ENCODE measurements at places on chromosomes 5 and 9.

- no peak for DNase-seq
These were observed 234.1 kb upstream of the ANKRD55 start for GRCh38 chr5:56467176-56467717.

DNA sequence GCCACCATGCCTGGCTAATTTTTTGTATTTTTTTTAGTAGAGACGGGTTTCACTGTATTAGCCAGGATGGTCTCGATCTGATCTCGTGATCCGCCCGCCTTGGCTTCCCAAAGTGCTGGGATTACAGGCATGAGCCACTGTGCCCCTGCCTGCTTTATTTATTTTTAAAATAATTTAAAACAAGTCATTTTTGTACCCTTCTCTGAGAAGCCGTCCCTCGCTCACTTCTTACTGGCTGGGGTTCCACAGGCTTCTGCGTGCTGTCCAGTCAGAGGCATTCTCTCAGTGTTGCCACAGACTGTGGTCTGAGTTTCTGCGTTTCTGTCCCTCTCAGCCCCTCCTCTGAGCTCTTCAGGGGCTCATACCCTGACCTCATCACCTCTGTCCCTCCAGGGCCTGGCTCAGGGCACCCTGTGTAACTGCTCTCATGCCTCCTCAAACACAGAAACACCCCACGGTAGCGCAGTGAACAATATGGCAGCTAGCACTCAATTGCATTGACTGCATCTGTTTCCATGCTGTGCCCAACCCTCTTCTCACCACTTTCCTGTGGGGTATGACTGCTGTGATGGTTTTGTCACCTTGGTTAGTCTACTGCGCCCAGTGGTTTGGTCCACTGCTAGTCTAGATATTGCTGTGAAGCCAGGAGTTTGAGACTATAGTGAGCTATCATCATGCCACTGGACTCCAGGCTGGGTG lies 44.3 kb upstream of the SH3PXD2B start:
- no peak for DNase-seq

GRCh38 chr9:89278997-89279739 lies 31.8 kb upstream of the CKS2 start:
- DNase-seq = no peak

DNA sequence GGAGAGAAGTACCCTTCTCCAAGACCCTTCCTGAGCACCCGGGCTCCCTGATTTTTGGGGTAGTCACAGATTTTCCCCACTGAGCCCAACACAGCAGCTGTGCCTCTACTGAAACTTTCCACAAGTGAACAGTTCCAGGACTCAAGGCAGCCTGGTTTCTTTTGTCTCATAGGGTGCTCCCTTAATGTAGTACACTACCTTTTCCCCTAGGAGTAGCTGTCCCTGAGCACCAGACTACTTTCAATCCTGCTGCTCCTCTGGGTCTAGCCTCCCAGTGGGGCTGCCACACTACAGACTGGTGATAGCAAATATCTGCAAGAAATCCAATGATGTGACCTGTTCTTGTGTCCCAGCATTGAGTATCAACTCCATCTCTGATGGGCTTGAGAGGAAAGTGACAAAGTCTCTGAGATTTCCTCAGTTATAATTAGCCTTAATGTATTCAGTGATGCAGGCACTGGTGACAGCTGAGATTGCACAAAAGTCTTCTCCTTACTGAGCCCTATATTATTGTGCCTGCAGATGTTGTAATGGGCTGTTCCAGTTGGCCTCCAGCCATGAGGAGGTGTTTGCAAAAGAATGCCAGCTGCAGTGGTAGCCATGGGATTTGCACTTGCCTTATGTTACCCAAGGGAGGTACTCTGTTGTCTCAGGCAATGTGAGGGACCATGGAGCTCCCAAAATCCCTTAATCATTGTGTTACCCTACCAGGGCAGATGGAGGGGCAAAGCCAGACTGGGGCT lies 1802.5 kb downstream of the EFNA5 start:
- DNase-seq = no peak

DNA sequence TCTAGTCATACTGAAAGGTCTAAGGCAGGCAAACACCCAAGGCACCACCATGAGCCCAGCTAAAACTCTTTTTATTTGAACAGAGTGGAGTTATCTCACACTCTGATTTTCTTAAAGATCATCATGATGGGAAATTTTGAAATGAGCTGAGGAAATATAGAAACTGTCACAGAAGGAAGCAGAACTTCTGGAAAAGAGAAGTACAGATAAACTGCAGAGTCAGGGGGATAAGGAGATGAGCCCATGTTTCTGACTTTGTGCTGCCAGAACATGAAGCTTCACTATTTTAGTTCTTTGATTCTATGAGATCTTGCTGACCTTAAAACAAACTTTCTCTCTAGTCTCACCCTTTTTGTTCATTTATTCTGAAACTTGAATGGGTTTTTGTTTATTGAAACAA lies 406.5 kb upstream of the EDIL3 start:
- no peak for DNase-seq

DNA sequence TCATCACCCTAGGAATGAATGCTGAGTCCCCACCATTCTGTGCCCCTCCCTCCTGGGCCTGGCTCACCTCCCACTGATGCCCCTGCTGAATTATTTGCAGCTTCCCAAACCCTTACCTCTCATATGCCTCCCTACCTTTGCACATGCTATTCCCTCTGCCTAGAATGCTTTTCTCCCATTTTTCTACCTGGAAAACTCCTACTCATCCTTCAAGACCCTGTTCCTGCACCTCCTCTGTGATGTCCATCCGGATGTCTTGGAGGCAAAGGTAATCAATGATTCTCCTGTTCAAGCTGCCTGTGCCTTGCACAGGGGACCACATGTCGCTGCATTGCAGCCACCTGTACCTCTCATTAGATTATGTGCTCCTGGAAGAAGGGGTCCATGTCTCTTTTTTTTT lies 104.8 kb upstream of the LMX1B start:
- no peak for DNase-seq

- DNase-seq = no peak
These were observed 85.0 kb downstream of the CWC27 start for GRCh38 chr5:64853777-64854176.

- no peak for DNase-seq
These were observed 182.8 kb downstream of the SPOCK1 start for GRCh38 chr5:137316346-137316736.

DNA sequence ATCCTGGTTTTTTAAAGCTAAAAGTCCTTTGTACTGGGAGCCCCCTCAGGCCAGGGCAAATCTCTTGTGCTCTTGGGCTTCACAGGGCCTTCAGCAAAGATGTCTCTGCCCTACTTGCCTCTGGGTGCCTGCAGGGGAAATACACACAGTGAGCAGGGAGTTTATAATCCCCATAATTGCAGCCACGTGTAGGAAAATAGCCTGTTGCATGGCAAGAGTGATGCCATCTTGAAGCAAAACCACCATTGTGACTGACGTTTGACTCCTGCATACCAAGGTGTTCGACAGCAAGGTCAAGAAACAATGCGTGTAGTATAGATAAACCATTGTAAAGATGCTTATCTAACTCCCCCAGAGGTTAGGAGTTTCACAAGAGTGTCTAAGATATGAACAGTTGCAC lies 11.4 kb upstream of the IL3 start:
- DNase-seq = no peak

GRCh38 chr9:108756746-108757490 lies 98.9 kb downstream of the ACTL7B start:
- DNase-seq = no peak

DNA sequence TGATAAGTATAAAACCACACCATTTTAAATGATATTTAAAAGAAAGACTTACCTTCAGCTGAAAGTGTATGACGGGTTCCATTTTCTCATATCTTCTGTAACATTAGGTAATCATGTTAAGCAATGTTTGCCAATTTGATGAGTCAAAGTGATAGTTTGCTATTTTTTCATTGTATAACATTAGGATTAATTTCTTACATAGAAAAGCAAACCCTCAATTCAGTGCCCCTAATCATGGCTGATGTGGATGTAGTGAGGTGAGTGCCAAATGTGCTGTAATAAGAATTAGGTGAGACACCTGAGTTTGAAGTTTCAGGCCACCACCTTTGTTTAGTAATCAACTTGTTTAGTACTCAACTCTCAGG lies 68.0 kb downstream of the UNC13B start:
- no peak for DNase-seq

DNA sequence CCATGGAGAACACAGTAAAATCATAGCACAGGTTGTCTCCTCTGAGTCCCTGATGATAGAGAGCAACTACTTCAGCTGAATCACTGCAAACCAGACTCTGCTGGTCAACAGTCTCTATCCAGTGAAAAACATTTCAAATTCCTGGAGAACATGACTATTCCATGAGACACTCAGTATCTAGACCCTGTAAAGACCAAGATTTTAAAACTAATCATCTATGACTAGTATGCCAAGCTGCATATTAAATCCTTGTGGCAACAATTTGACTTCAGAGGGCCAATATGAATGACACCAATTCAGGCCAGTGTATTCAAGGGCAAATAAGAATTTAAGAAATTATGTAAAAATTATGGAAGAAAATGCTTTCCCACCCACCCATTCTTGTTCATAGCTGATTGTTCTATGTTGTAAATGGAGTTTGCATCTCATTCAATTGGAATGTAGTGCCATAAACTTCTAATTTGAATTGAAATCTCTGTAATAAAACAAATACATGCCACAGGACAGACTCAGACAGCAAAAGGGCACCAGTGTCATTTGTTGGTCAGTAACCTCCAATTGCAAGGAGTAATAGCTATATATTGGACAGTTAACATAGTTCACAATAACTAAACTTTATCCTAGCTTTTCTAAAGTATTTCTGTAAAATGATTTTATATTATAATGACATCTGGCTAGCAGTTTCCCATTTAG lies 80.1 kb upstream of the LPAR1 start:
- no peak for DNase-seq

DNA sequence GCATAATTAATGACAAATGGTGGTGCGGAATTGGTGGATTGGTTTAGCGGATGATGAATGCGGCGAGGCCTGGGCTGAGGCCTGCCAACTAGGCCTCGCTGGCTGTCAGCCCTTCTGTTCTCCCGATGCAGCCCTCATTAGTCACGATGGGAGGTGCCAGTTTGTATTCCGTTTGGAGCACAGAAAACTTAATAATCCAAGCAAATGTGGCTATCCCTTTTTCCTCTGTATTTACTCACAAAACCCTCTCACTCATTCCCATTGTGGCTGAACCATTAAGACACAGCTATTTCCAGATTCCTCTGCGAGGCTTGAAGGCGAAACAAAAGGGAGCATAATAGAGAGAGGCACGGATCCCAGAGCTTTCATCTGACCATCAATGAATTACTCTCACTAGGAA lies 114.3 kb downstream of the MVB12B start:
- DNase-seq = no peak

DNA sequence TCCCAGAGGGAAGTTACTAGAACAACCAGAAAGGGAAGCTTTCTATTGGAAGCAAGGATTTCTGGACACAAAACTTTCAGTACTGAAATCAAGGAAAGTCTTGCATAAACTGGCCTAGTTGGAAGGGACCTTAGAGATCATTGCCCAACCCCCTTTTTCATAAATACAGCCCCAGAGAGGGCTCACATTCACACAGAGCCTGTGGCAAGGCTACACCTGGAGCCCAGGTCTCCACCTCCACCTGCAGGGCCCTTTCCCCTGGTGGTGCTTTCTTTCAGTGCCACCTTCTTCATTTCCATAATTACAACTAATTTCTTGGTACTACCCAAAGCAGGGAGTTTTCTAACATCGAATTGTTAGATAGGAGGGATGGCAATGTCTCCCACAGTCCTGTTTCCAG lies 85.7 kb downstream of the ADRB2 start:
- DNase-seq = no peak

All from stimulated activated CD4-positive, alpha-beta T cell treated with anti-CD3 and anti-CD28 coated beads, Interleukin-15, amount 100 ng/mL, for 1 hour (primary cell).